Stimulated activated CD4-positive, alpha-beta T cell treated with anti-CD3 and anti-CD28 coated beads, Interleukin-15, amount 100 ng/mL, for 24 hours (primary cell): ENCODE measurements at places on chromosomes 5 and 9.

DNA sequence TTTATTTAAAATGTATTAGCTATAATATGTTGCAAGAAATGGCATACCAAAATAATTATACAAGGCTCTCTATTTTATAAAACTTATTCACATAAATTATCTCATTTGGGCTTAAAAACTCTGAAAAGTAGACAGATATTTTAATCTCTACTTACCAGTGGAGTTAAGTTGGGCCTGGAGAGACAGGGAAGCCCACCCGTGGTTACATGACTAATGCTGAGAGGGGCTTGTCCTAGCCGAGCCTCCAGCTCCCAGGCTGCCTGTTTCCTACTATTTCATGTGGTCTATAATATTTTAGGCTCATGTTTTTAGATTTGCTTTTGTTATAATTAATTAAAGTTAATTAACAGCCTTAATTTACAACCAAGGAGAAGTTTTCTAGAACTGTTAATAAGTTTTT, 20.9 kb upstream of the ASPN start:
- DNase-seq = no peak

DNA sequence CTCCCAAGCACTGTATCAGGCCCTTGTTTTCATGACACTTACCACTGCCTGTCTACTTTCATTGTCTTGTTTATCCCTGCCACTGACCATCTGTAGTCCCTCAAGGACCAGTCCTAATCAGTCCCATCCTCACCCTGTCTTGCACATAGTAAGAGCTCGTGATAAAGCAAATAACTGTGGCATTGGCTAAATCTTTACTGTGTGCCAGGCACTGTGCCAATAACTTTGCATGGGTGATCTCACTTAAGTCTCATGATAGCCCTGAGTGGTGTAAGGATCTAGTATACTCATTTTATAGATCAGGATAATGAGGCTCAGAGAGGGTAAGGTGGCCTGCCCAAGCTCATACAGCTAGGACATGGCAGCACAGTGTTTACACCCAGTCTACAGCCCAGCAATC, 5.6 kb downstream of the CDX1 start:
- no peak for DNase-seq

DNA sequence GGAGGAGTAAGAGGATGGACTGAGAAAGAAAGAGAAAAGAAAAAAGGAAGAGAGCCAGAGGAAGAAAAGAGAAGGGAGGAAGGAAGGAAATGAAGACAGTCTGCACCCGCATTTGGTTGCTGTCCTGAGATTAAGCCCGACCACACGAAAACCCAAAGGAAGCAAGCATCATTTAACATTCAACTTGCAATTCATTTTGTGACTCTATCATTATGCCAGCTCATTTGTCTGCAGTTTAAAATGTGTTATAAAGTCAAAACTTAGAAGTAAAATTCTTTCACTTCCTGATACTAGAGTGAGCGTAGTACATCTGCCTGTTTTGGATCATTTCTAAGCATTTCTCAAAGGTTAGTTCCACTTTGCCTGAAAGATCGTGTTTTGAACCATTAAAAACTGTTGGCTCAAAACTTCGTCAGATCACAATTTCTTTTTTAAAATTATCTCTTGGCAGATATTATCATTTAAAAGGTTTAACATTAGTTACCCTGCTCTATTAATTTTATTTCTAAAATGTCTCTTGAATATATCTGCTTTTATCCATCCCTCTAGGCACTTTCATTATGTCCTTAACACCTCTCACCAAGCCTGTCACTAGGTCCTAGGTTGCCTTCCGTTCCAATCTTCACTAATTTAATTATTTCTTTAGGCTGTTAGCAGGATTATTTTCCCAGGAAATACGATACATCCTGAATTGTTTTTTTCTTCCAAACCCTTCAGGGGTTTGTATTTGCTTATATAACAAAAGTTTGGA, 240.9 kb downstream of the TLE4 start:
- DNase-seq = peak; percentile 10

GRCh38 chr5:1312993-1313833, 18.3 kb upstream of the TERT start:
- DNase-seq = peak; percentile 45

- DNase-seq = no peak
Observed at GRCh38 chr5:135329913-135330797, 68.9 kb downstream of the MACROH2A1 start.

GRCh38 chr9:107008011-107008410, 145.0 kb downstream of the ZNF462 start:
- DNase-seq = no peak

DNA sequence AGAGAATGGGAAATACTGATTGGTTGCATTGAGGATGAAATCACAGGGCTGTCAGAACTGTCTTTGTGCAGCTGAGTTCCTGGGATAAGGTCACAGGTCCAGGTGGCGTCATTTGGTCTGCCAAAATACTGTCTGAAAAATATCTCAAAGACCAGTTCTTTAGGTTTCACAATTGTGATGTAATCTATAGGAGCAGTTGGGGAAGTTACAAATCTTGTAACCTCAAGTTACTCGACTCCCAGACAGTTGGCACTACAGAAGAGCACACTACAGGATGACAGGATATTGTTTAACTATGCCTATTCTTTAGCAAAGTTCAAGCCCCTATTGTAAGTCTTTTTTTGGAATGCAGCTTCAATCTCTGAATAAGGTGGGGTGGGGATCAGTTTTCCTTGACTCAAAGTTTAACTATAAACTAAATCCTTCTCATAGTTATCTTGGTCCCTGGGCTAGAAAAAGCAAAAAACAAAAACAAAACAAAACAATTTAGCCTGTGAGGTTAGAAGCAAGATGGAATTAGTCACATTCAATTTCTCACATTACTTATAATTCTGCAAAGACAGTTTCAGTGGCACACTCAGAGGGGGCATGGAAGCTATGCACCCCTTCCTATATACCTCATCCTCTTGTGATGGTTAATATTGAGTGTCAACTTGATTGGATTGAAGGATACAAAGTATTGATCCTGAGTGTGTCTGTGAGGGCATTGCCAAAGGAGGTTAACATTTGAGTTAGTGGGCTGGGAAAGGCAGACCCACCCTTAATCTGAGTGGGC, 276.0 kb downstream of the AUH start:
- DNase-seq = no peak

DNA sequence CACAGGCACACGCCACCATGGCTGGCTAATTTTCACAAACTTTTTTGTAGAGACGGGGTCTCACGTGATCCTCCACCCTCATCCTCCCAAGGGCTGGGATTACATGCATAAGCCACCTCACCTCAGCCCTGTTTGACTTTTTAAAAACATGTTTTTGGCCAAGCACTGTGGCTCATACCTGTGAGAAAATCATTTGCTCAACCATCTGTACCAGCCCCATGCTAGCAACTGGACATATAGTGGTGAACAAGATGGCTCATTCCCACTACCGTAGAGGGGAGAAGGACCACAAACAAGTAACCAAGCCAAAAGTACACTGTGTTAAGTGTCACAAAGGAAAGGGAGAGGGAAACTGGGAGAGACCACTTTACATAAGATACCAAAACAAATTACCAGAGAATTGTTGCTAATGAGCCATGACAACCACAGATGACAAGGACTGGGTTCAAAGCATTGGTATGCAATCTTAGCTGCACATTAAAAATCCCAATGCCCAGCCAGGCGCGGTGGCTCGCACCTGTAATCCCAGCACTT, 19.2 kb downstream of the PPP2CA start:
- no peak for DNase-seq

DNA sequence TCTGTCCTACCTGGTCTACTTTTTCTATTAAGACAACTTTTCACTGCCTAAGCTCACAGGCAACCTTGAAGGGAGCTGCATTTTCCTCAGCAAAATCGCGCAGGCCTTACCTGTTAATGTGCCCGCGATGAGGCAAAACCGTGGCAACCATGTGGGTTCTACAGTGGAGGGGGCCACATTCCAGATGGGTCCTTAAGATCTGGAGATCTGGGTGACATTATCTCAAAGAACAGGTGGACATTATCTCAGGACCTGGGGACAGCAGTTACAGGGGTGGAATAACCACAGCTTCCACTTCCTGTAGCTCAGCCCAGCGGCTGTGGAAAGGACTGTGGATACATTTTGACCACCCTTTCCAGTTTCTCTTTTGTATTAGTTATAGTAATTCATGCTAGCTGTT, 112.8 kb upstream of the PTCH1 start:
- no peak for DNase-seq

DNA sequence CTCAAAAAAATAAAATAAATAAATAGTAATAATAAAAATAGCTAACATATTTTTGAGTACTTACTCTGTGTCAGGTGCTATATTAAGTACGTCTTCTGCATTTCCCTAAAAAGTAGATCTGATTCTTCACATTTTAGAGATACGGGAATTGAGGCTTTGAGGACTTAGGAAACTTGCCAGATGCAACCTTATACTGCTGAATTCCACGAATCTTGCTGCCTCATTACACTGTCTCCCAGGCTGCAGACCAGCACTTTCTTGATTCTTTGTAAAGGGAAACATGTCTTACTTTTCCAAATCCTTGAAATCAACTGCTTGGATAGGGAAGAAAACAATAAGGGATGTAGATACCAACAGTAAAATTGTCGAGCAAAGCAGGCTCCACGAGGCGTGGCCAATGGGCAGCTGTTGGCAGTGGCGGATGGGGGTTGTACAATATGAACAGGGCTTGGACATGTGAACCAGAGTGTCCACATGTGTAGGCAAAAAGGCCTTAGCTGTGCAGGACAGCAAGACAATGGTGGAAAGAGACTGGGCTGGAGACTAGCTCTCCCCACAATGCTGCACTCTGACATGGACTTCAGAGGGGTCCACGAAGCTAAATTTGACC, 124.3 kb upstream of the RAI14 start:
- DNase-seq = no peak

DNA sequence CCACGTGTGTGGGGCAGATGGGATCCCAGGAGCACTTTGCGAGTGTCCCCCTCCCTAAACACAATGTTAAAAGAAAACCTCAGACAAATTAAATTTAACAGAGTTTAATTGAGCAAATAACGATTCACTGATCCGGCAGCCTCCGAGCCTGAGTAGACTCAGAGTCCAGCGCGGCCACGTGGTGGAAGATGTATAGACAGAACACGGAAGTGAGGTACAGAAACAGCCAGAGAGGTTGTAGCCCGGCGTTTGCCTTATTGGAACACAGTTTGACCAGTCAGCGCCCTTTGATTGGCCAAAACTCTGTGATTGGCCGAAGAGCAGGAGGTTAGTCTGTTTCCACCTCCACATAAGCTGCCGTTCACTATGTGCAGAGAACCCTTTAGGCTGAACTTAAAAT, 363.0 kb upstream of the IRX2 start:
- DNase-seq = no peak

GRCh38 chr5:12772276-12772675, 868.0 kb upstream of the CTNND2 start:
- DNase-seq = no peak

DNA sequence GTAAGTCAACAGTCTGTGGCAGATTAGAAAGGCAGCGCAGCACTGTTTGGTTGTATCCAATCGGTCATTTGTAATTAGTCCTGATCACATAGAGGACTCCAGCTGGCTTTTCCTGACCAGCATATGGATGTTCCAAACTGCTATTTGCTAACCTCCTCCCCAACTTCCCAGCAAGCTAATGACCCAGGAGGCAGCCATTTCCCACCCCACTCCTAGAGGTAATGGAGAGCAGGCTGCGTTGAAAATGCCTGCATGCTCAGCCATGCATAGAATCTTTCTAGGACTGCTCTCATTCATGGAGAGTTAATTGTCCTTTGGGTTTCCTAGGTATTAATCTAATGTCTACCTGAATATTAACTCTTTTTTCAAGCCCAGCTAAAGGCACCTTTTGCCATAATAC, 850.6 kb upstream of the WWC1 start:
- no peak for DNase-seq
